ENCODE measurements at places on chromosomes 4 and X.

- DNase-seq = no peak
Measured at GRCh38 chr4:34139346-34139745, 2105.0 kb downstream of the ARAP2 start.

DNA sequence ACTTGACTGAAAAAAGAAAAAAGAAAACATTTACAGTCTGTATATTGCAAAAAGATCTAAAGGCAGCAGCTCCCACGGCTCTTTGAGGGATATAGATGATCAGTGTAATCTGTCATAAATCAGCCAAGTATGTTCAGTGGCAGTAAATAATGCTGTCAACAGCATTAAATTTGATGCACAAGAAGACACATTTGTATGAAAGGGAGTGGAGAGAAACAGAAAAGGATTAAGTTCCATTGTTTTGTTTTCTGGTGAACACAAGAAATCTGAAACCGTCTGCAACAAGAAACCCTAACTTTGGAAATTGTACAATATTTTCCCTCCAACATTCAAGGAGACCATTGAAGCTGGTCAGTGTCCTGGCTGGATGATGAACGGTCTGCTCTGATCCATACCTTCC, 27.6 kb upstream of the C1QTNF7 start:
- DNase-seq = no peak

DNA sequence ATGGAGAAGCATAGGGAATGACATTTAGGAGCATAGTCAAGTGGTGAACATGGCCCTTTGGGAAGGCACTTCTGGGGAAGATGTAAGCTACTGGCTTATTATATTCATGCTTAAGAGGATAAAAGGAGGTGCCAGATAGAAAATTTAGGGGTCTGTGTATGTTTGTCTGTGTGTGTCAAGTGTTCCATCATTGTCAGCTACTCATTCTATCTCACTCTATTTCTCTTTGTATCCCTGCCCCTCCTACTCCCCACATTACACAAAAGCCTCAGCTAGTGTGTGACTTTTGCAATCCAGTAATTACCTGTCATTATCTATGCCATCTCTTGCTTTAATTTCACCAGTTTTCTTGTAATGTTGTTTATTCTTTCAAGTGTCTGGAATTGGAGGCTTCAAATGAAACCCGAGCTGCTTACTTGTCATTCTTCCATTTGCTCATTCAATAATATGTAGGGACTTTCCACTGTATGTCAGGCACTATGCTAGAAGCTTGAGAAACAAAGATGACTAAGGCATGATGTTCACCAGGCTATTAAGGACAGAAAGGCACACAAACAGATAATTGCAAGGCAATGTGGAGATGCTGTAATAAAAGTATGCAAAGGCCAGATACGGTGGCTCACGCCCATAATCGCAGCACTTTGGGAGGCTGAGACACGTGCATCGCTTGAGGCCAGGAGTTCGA, 229.8 kb upstream of the TEX13C start:
- no peak for DNase-seq

DNA sequence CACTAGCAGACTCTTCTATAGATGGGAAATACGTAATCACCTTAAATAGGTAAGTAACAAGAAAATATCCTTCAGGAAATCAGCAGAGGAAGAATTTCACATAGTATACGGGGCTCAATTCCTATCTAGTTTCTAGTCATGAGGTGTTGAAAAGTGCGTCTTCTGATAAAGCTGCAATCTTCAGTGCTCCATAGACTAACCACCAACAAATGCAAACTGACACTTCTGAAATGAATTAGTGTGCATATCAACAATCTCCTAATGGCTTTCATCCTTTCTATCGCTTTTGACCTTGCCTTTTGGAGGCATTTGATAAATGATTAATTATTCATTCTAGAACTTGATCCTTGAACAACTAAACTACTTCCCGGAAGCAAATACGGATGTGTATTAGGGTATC, 2306.6 kb upstream of the AGA start:
- DNase-seq = no peak

GRCh38 chrX:13940671-13941070, 89.0 kb downstream of the GEMIN8 start:
- no peak for DNase-seq

DNA sequence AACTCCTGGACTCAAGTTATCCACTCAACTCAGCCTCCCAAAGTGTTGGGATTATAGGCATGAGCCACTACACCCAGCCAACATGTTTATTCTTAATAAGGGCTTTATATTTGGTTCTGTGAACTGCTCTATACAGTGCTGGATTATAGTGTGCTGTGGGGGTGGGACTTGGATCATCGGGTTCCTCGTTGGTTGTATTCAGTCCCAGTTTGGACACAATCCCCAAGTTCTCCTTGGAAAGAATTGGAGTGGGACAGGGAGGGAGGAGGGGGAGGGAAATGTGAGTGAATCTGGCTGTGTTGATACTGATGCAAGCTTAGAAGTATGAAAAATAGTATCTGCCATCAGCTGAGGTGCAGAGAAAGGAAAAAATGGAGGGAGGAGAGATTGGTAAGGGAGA, 121.3 kb downstream of the KIT start:
- DNase-seq = no peak

DNA sequence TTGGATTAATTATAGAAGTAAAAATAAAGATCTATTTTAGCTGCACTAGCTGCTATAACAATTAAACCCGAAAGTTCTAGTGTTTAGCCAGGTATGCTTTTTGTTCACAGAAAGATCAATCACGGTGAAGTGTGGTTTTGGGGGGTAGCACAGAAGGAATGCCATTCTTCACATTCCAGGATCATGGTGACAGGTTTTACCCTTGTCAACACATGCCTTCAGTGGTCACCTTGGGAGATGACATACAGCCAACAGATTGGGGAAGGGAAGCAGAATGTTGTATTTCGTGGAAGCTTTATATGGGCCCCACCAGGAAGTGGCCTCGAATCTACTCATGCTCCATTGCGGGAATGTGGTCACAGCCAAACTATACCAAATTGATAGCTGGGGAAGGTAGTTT, 753.6 kb downstream of the RAPGEF2 start:
- DNase-seq = no peak

GRCh38 chrX:103687696-103688201, 1.2 kb upstream of the MORF4L2 start:
- peak; percentile 79 for DNase-seq

GRCh38 chr4:34485252-34485651, 1759.1 kb downstream of the ARAP2 start:
- no peak for DNase-seq

DNA sequence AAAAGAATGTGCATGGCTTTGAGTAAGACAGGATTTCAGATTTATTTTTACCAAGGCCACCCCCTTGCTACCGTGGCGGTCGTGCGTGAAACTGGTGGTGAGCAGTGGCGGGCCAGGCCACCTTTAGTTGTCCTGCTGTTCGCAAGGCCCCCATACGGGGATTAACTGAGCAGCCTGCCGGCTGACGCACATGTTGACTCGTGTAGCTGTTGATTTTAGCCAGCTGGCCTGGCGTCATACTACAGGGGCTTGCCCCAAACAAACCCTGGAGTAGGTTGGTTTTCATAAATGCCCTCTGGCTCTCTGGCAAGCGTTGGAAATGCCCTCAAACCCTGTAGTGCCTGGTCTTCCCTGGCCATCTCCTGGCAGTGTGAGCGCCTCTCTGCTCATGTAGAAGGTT, 28.4 kb downstream of the WFS1 start:
- DNase-seq = no peak

- DNase-seq = no peak
Measured at GRCh38 chr4:177251237-177251636, 58.4 kb upstream of the NEIL3 start.

DNA sequence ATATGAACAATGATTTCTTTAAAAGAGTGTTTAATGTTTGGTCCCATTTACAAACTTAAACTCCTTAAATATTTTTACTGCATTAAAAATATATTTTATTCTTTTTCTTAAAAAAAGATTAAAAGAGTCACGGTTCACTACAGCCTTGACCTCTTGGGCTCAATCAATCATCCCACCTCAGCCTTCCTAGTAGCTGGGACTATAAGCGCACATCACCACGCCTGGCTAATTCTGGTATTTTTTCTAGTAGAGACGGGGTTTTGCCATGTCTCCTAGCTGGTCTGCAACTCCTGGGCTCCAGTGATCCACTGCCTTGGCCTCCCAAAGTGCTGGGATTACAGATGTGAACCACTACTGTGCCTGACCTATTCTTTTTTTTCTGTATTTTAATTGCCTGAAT, 104.7 kb upstream of the TLR2 start:
- no peak for DNase-seq

- DNase-seq = no peak
Measured at GRCh38 chr4:168831585-168831918, 178.5 kb downstream of the CBR4 start.

GRCh38 chrX:66602381-66602938, 36.4 kb downstream of the EDA2R start:
- DNase-seq = no peak

- DNase-seq = no peak
Measured at GRCh38 chrX:19679787-19680186, 164.5 kb upstream of the MAP3K15 start.

DNA sequence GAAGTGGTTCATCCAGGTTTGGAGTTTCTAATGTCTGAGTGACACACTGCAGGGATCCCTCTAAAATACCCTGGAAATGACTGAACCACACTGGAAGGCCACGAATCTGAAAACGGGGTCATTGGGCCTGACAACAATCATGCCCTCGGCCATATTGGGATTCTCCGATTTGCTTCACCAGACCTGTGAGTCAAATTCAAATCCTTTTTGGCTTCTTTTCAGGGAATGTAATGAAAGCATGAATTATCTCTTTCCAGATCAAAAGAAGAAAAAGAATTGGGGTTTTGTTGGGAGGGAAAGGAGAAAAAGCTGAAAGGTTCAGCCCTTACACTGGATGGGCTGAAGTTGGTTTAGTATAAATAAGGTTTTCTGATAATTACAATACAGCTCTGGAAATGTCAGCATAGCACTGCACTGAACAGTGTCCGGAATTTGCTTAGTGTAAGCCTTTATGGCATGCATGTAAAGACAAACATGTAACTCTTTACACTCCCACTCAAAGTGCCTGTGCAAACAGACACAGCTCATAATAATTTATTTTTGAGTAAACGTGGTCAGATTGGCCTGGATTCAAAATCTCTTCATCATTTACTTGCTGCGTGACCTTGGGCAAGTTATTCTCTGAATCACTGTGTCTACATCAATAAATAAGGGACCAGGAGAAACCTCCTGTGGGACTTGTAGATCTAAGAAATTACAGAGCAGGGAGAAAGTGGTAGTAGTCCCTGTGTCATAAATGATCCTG, 21.4 kb downstream of the CT47C1 start:
- peak; percentile 53 for DNase-seq

- DNase-seq = peak; percentile 40
Measured at GRCh38 chr4:83905952-83906351, 370.0 kb downstream of the GPAT3 start.

- DNase-seq = no peak
Measured at GRCh38 chrX:18146954-18147353, 73.7 kb downstream of the BEND2 start.

DNA sequence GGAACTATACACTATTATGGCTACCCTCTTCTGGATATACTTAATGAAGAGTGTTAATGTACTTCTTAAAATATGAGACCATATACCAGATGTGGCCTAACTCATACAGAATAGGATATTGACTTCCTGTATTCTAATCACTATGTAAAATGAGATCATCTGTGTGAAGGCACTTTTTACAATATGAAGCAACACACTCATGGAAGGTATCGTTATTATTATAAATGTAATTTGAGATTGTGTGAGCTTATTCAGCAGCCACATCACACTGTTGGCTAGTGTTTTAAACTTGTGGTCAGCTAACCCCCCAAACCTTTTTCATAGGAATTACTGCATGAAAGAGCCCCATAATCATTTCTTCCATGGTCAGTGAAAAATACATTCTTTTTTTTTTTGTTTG, 281.8 kb upstream of the TEX13A start:
- DNase-seq = no peak

All from NCI-H1417 (cell line).